Aorta (tissue), 5 donors: ENCODE measurements at places on chromosomes 2 and 18. TPM values are rescaled to one million over a fixed set of nuclear protein-coding genes. Genes with fewer than 3 reads are reported as not detected.

The ANKRD12 gene
- total RNA-seq = 86.5 TPM

The SMYD1 gene
- not detected for total RNA-seq

The SCN2A gene
- total RNA-seq = 0.81 TPM

The MAB21L4 gene
- total RNA-seq = not detected

The CROCC2 gene
- 0.13 TPM for total RNA-seq

The SLC4A3 gene
- total RNA-seq = 2.0 TPM

The NAT8 gene
- not detected for total RNA-seq

The TEKT4 gene
- total RNA-seq = not detected

The SLC38A11 gene
- 1.4 TPM for total RNA-seq

The HOXD13 gene
- not detected for total RNA-seq

The COBLL1 gene
- 63.5 TPM for total RNA-seq

The TXNDC2 gene
- total RNA-seq = 0.21 TPM

The LINC00305 gene
- not detected for total RNA-seq

The PDE1A gene
- 17.1 TPM for total RNA-seq

The BCL11A gene
- total RNA-seq = 0.97 TPM

The MARCO gene
- total RNA-seq = 22.2 TPM

The GCKR gene
- total RNA-seq = 2.4 TPM

The BOLL gene
- total RNA-seq = not detected

The COL3A1 gene
- 673 TPM for total RNA-seq

The MBP gene
- 43.8 TPM for total RNA-seq

The PTPRN gene
- total RNA-seq = not detected

The PRSS56 gene
- total RNA-seq = not detected

The PPIL3 gene
- total RNA-seq = 33.7 TPM

The ALK gene
- 0.30 TPM for total RNA-seq

The AQP12B gene
- not detected for total RNA-seq

The EFHD1 gene
- total RNA-seq = 236 TPM

The CLEC4F gene
- not detected for total RNA-seq

The NT5DC4 gene
- 0.23 TPM for total RNA-seq

The CD302 gene
- 65.6 TPM for total RNA-seq

The CYB5A gene
- total RNA-seq = 33.2 TPM

The PTMA gene
- total RNA-seq = 882 TPM

The CFC1 gene
- total RNA-seq = not detected

The LYPD6B gene
- total RNA-seq = not detected

The PLGLB1 gene
- total RNA-seq = 9.0 TPM

The SNORC gene
- 1.7 TPM for total RNA-seq

The NYAP2 gene
- 1.7 TPM for total RNA-seq

The CCDC74B gene
- 2.6 TPM for total RNA-seq

The RESP18 gene
- not detected for total RNA-seq

The ASTL gene
- total RNA-seq = 0.57 TPM

The FIGN gene
- total RNA-seq = 12.7 TPM

The ZRANB3 gene
- 3.6 TPM for total RNA-seq

The ANKRD62 gene
- not detected for total RNA-seq

The STPG4 gene
- total RNA-seq = 0.90 TPM

The CCDC74A gene
- 1.4 TPM for total RNA-seq

The BABAM2 gene
- total RNA-seq = 52.3 TPM

The CAPN14 gene
- 0.21 TPM for total RNA-seq

The SLC14A1 gene
- 33.1 TPM for total RNA-seq

The CTAGE1 gene
- not detected for total RNA-seq

The CYRIA gene
- total RNA-seq = 24.9 TPM
